Activated CD8-positive, alpha-beta T cell treated with anti-CD3 and anti-CD28 coated beads for 36 hours (primary cell): ENCODE measurements at places on chromosomes 6 and 20. TPM values are rescaled to one million over a fixed set of nuclear protein-coding genes. Genes with fewer than 3 reads are reported as not detected.
A peak's percentile ranks its signal among the peaks of the same experiment; 100 is the strongest.

- H3K4me3 ChIP-seq: no peak overlapping the region
- no peak for DNase-seq
- H3K27ac ChIP-seq: no peak overlapping the region
- H3K4me1 ChIP-seq: no peaks in the 10 kb centered on the region
- H3K36me3 ChIP-seq: no peaks in the 10 kb centered on the region
Measured at GRCh38 chr6:127191716-127192115, 73.2 kb downstream of the RSPO3 start.

DNA sequence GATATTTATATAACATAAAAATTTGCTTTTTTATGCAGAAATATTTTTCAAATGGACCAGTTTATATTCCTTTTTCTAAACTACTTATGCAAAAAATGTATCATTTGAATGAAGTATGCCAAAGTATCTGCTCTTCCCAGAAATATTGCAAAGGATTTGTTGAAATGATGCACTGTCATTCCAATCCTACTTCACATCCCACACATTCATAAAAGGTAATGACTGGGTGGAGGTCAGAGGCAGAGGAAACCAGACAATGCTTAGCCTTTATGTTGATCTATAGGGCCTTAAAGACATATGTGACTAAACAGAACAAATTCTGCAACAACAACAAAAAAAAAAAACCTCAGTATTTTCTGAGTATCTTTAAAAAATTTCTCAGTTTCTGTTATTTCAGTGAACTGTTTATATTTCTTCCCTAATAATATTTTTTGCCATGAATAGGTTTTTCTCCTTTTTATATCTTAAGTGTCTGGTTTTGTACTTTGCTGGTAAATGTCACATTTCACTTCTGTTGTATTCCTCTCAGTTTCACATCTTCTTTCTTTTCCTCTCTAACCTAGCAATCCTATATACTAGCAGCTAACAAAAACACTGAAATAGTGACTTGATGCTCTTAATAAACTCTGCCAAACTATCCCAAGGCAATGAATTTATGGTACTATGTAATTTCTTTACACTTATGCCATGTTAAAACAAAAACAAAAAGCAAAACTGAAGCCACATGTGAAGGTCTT is 374.1 kb downstream of the BCKDHB start:
- no peaks in the 10 kb centered on the region for H3K36me3 ChIP-seq
- no peak overlapping the region for H3K27ac ChIP-seq
- H3K27me3 ChIP-seq: peaks cover 3% of the 10 kb centered on the region
- DNase-seq: no peak
- no peak overlapping the region for H3K4me3 ChIP-seq
- no peaks in the 10 kb centered on the region for H3K4me1 ChIP-seq

- peaks cover 13% of the 10 kb centered on the region for H3K4me1 ChIP-seq
- H3K4me3 ChIP-seq: no peak overlapping the region
- no peak overlapping the region for H3K27ac ChIP-seq
- H3K36me3 ChIP-seq: no peaks in the 10 kb centered on the region
- DNase-seq: peak; percentile 27
- peaks cover 4% of the 10 kb centered on the region for H3K27me3 ChIP-seq
Measured at GRCh38 chr6:6749702-6750491, 161.4 kb downstream of the LY86 start.

GRCh38 chr6:34318499-34319470 is 70.0 kb upstream of the SMIM29 start:
- DNase-seq: no peak
- H3K4me3 ChIP-seq: no peak overlapping the region
- no peaks in the 10 kb centered on the region for H3K27me3 ChIP-seq
- peaks cover 43% of the 10 kb centered on the region for H3K4me1 ChIP-seq
- H3K27ac ChIP-seq: no peak overlapping the region

GRCh38 chr20:39822667-39823066 is 860.5 kb downstream of the DHX35 start:
- H3K4me3 ChIP-seq: no peak overlapping the region
- no peaks in the 10 kb centered on the region for H3K36me3 ChIP-seq
- DNase-seq: no peak

The DEFB124 gene
- total RNA-seq: not detected
